ENCODE measurements at places on chromosomes 13 and 19. TPM values are rescaled to one million over a fixed set of nuclear protein-coding genes. Genes with fewer than 3 reads are reported as not detected.

Gene PSG4
- 31.8 TPM for total RNA-seq

Gene TRPM4
- 25.9 TPM for total RNA-seq

Gene MISP
- not detected for total RNA-seq

Gene PLPP2
- total RNA-seq = 17.9 TPM

Gene ZNF57
- 2.2 TPM for total RNA-seq

Gene S1PR5
- total RNA-seq = not detected

Gene ZNF223
- total RNA-seq = 2.3 TPM

Gene C19orf44
- 2.2 TPM for total RNA-seq

Gene ZNF709
- total RNA-seq = 0.13 TPM

Gene OCEL1
- total RNA-seq = 2.4 TPM

Gene BABAM1
- 165 TPM for total RNA-seq

Gene ZNF560
- not detected for total RNA-seq

Gene ZNF540
- total RNA-seq = not detected

Gene CGB1
- not detected for total RNA-seq

Gene LILRB4
- total RNA-seq = not detected

Gene NCCRP1
- total RNA-seq = not detected

Gene SOHLH2
- 0.13 TPM for total RNA-seq

Gene PLPPR3
- total RNA-seq = 0.25 TPM

Gene TMPRSS9
- not detected for total RNA-seq

Gene PDX1
- not detected for total RNA-seq

Gene LRRC25
- not detected for total RNA-seq

Gene MUC16
- not detected for total RNA-seq

Gene ZNF442
- total RNA-seq = 2.5 TPM

Gene CFAP97D2
- 0.10 TPM for total RNA-seq

Gene KANK3
- total RNA-seq = 40.5 TPM

Gene TLE6
- 0.20 TPM for total RNA-seq

Gene SUGT1
- 66.4 TPM for total RNA-seq

Gene PSPN
- total RNA-seq = 0.84 TPM

Gene ZNF814
- 4.9 TPM for total RNA-seq

Gene ATP4A
- not detected for total RNA-seq

Gene IGFLR1
- total RNA-seq = 14.1 TPM

Gene CDC42EP5
- 46.9 TPM for total RNA-seq

Gene F10
- total RNA-seq = not detected

Gene FCHO1
- 3.3 TPM for total RNA-seq

Gene CDC34
- total RNA-seq = 111 TPM

Gene IFI30
- total RNA-seq = 16.9 TPM

Gene HS6ST3
- total RNA-seq = 0.10 TPM

Gene PROSER1
- total RNA-seq = 14.5 TPM

Gene PEAK3
- total RNA-seq = not detected

Gene OR7D4
- total RNA-seq = not detected

Gene ERFL
- total RNA-seq = not detected

Gene BEST2
- not detected for total RNA-seq

Data from mammary microvascular endothelial cell (primary cell).